ENCODE measurements at places on chromosomes 12 and 14.

- DNase-seq, result peak; percentile 28
Measured at GRCh38 chr14:32669391-32669790, 269.3 kb upstream of the NPAS3 start.

DNA sequence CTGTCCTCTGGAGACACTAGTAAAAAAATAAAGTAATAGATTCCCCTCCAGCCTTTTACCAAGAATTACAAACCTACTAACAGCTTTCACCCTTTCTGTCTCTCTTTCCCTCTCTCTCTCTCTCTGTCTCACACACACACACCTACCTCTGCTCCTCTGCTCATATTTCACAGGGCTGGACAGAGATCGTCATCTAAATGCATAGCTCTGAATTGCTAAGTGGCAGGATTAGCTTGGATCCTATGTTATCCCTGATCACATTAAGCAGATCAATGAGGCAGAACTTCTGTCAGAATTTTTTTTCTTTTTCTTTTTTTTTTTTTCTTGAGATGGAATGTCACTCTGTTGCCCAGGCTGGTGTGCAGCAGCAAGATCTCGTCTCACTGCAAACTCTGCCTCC, 22.9 kb downstream of the VCPKMT start:
- DNase-seq, result no peak

GRCh38 chr12:124507188-124508109, 60.0 kb downstream of the NCOR2 start:
- peak; percentile 58 for DNase-seq

GRCh38 chr12:57005980-57006808, at the start of gene ZBTB39:
ZBTB39 (minus strand) TSS chr12:57006546; CDS start chr12:57004917, 1,629 bp downstream.
- DNase-seq, result peak; percentile 67

GRCh38 chr12:109760031-109760929, 46.7 kb downstream of the FAM222A start:
- DNase-seq, result no peak

DNA sequence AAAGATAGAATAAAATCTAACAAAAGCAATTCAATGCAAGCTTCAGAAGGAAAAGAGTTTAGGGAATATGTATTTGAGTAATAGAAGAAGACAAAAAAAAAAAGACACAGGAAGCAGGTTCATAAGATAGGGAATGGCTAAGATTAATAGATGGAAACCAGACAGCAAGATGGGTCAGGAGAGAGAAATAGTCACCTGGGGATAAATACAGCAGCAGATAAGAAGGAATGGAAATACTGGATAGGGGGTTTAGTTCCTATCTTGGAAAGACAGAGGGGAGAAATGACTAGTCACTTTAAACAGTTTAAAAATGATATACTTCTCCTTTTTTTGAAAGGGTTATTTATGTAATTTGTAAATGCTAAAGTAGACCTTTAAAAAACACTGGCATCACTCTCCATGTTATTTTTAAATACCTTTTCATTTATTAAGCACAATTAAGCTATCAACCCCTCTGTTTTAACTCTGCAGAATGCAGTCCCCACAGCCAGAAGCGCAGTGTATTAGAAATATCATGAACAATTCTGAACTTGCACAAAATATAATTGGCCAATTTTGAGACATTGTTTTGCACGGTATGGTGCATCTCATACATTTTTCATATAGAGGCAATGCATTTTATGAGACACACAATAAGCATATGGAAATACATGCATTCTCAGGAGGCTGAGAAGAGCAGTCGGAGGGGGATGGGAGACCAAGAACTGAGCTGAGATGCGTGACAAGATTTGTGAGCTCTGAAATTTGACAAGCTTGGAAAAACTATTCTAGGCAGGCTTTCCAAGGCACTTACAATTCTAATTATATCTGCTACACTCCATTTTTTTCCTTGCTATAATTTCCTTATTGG, 303.4 kb upstream of the PRICKLE1 start:
- no peak for DNase-seq

DNA sequence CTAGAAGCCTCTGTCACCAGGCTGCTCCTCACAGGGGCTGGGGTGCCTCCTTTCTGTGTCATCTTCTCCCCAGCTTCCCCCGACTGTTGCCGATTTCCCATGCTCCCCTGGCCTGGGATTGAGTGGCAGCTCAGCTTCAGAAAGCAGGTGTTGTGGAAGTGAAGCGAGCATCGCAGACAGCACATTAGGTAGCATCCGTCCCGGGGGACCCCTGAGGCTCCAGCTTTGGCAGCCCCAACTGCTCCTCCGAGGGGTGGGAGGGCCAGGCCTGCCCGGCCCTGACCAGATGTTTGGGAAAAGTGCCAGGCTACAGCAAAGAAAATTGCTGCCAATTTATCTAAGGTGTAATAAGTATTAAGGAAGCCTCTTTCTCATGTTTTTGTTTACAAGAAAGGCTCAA, 1045.6 kb downstream of the BCL11B start:
- no peak for DNase-seq

Data from fibroblast of skin of back (primary cell).